Amygdala (tissue), 56 donors: ENCODE measurements at places on chromosomes 2 and 18.

DNA sequence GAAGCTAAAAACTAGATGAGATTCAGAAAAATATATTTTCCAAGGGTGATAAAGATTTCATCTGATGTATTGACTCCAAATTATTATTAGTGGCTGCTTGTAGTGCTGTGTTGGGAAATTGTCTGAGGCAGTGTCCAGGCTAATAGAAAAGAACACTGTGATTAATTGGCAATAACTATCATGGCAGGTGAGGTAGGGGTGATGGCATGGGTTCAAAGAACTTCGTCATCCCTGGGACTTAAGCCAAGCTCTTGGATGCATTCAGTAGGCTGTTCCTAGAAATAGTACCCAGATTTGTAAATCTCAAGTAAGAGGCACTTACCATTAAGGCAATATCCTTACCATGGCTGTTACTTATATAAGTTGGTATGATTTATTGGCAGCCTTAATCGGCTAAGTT is 13.2 kb upstream of the RAPGEF4 start:
- DNase-seq, result no peak

GRCh38 chr18:70469916-70470315 is 181.1 kb downstream of the SOCS6 start:
- peak; percentile 31 for DNase-seq

GRCh38 chr2:219499058-219499307 is 292 bp downstream of the GMPPA start:
- no peak for DNase-seq

DNA sequence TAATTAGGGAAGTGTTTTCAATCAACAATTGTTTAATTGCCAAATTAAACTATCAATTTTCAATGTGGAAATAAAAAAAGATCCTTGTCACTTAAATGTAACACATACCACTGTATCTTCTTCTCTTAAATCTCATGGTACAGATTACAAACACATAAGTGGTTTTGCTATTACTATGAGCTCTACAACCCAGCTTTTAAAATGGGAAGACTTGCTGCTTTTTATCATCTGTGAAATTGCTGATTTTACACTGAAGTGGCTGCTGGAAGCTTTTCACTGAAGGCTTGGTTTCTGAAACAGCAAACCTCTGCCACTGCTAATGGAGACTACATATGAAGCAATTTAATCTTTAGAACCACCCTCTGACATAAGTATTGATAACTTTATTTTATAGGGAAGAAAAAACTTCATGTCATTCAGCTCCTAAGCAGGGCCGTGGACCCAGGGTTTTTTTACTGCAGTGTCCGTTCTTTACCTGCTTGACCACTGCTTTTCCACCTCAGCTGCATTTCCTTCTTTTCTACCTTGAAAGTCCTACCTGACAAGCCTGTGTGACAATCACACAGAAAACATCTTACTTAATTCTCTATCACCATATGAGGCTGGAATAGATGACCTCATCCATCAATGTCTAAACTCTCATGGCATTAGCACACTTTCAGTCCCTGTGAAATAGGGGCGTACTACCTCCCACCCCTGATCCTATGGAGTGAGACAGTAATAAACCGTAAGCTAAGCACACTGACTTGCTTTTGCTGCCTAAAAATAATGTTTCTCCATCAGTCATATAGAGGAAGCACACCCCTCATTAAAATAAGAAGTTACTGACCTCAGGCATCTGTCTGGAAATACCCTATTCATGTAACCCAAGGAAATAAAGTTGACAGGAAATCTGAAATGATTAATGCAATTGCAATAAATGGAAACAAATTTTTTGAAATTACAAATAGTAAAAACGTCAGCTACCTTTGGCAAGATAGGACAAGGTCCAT is 19.2 kb upstream of the SLC8A1 start:
- no peak for DNase-seq

GRCh38 chr2:67340133-67341011 is 56.8 kb upstream of the ETAA1 start:
- DNase-seq, result no peak

- no peak for DNase-seq
Observed at GRCh38 chr2:174492963-174493431, 6.2 kb upstream of the GPR155 start.

DNA sequence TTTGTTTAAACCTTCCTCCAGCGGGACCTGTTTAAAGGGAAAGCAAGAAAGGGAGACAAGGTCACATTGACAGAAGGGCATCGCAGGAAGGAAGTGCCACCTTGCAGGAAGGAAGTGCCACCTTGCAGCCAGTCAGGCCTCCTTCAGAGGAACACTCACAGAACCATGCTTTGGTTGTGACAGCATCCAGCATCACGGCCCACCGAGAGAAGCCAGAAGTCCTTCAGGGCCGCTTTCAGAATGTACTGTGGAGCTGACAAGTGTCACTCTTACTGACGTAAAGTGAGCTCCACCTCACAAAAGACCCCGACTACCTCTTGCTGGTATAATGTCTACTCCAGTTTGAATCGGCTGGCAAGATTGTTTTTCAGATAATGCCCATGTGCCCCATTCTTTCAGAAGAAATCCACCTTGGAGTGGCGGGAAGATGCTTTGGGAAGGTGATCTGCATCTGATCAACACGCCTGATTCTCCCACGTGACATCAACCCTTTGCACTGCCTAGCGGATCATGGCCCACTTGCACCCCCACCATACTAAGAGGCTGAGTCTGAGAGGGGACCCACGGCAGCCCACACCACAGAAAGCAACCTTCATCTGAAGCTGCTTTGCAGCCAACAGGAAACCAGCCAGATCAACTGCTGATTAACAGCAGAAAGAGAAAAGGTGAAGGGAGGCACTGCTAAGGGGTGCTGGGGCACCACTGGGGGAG is 99.8 kb downstream of the UXS1 start:
- DNase-seq, result no peak

DNA sequence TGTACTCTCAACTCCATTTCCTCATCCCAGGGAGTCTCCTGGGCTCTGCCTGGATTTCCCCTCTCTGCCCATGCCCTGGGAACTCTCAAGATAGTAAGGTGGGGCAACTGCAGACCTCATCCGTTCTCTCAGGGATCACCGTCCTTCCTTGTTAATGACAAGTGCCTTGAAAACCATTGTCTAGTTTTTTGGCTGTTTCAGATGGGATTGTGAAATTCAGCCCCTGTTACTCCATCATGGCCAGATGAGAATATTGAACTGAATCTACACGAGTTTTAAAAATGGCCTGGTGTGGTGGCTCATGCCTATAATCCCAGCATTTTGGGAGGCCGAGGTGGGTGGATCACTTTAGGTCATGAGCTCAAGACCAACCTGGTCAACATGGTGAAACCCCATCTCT is 665 bp upstream of the HRH4 start:
- DNase-seq, result no peak

- DNase-seq, result no peak
Observed at GRCh38 chr18:71673498-71673897, 870.6 kb downstream of the CBLN2 start.

DNA sequence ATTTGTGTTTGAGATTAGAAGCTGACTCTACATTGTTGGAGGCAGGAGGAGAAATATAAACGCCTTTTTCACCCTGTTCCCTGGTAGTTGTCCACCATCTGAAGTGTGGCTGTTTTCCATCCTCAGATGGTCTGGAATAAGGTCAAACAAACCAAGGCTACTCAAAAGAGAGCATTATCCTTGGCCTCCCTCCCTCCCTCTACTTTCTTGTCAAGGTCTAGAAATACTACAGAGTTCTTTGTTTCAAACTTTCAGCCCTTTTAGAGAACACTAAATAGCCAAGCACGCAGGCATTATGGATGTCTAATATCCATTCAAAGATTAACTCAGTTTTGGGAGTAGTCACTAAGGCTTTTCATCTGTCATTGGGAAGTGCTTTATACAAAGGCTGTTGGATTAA is 215.8 kb upstream of the ITGA4 start:
- no peak for DNase-seq

DNA sequence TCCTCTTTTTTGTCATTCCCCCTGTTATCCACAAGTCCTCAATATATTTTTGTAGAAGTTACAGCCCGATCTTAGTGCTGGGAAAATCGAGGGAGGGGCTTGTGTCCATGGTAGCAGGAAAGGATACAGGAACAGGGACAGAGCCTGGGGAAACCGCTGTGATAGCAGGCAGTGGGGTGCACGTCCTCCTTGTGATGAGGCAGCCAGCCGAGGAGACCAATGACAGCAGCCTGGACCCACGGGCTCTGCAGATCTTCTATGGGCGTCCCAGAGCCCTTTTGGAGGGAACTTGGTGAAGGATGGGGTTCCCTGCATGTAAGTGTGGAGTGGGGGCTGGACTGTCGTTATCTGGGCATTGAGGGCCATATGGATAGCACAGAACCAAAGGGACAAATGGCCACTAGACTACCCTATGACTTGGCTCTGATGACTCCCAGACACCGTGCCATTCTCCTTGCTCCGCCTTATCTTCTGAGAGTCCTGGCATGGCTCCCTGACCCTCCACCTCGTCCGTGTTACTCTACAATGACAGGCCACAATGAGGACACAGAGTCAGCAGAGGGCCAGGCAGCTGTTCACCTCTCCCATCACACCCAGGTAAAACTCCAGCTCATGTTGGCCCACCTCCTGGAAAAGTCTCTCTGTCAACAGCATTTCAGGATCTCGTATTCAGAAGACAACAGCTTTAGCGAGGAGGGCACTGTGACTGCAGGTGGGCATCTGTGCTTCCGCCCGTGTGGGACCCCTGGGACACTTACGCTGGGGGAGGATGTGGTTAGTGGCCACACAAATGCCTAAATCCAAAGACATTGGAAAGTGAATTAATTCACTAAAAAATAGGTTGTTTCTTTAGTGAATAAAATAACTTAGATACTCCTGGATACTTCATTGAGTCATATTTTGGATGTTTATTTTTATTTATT is 100.1 kb downstream of the VAPA start:
- no peak for DNase-seq

DNA sequence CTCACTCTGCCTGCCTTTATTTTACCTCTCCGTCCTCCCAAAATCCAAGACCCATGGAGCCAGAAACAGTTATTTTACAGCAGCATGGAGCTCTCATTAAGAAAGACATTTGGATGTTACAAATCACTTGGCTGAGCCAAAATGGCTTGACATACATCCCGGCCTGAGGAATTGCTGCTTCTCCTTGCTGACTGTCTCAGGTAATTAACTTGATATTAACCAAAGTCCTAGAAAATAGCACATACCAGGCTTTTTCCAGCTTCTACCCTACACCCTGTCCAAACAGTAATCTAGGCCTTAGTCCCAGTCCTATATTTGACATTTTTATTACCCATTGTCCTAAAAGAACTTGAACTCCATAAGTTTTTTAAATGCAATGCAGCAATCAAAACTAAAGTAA is 205.0 kb downstream of the TMX3 start:
- DNase-seq, result no peak

- no peak for DNase-seq
Observed at GRCh38 chr2:6011921-6012320, 319.7 kb downstream of the SOX11 start.

DNA sequence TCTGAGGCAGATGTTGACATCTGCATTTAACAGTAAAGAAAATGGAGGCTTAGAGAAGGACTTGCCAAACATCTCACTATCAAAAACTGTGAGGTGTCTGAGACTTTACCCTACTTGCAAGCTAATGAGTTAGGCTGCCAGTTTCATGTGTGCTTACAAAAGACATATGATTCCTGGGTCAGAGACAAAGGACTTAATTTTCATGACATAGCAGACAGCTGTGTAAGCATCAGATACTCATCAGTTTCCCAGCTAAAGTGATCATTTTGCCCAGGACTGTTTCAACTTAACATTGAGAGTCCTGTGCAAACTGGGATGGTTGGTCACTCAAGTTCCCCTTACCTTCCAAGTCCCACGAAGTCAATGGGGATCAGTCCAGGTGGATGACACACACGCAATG is 18.9 kb upstream of the DAPL1 start:
- no peak for DNase-seq

GRCh38 chr2:32002406-32002805 is 8.4 kb downstream of the MEMO1 start:
- DNase-seq, result no peak

DNA sequence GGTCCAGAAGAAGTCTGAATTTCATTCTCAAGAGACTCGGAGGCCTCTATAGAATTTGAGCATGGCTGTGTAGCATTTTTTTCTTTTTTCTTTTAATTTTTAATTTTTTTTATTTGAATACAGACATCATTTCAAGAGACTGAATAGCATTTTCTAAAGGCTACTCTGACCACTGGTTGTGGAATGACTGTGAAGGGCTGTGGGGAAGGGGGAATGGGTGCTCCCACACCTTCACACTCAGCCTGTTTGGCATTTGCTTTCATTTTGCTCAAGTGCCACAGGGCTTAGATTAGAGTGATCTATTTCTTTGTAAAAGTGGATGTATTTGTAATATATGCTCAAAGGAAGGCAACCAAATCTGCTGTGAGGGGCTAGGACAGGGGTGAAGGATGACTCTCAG is 142.0 kb upstream of the SPOPL start:
- DNase-seq, result no peak

GRCh38 chr2:100248971-100249370 is 73.3 kb downstream of the LONRF2 start:
- DNase-seq, result no peak

DNA sequence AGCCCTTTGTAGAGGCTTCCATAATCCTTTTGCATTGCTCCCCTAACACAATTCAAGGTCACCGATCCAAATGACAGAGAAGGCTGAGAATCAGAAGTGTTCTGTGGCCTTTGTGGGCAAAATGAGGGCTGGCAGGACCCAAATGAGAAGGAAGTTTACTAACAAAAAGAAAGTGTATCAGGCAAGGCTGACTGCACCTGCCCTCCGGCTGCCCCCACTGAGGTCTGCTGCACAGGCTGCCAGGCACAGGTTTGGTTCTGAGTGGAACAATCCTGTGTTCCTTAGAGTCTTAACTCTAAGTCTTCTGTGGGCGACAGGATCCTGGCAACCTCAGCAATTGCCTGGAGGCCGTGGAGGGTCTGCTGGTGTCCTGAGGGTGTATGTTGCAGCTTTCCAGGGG is 568.5 kb downstream of the CMPK2 start:
- no peak for DNase-seq

DNA sequence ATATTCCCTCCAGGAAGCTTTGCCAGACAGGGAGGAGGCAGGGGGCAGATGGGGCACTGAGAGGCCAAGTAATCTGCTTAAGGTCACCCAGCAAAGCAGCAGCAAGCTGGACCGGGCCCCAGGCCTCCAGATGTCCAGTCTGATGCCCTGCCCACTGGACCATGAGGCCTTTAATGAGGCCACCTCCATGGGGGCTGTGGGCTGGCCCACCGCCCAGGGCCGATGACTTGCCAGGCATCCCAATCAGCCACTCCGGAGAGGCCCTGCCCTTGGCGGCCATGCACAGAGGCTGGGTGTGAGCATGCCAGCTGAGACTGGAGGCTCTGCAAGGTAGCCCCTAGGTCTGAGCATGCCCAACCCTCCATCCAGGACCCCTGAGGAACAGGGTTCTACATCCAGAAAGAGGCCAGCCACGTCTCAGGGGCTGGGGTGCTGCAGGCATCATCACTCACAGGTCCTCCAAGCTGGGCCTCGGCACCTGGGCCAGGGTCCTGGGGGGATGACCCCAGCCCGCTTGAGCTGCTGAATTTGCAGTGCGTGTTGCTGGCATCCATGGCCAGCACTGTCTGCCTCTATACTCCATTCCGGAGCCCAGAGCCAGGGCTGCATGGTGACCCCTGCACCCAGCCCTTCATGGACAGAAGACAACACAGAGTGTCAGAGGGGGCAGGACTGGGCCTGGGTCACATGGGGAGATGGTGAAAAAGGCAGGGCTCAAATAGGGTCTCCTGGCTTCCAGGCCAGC is 164.2 kb downstream of the INHBB start:
- DNase-seq, result peak; percentile 15
